ENCODE measurements at places on chromosomes 2 and 18. TPM values are rescaled to one million over a fixed set of nuclear protein-coding genes. Genes with fewer than 3 reads are reported as not detected.

The CD8B2 gene
- total RNA-seq: not detected

The RFTN2 gene
- 7.8 TPM for total RNA-seq

The STK25 gene
- total RNA-seq: 519 TPM

The CYP20A1 gene
- 37.4 TPM for total RNA-seq

The MGAT4A gene
- total RNA-seq: 25.7 TPM

The CPO gene
- total RNA-seq: 0.19 TPM
